ENCODE measurements at places on chromosomes 5 and 9. TPM values are rescaled to one million over a fixed set of nuclear protein-coding genes. Genes with fewer than 3 reads are reported as not detected.

The OR1Q1 gene
- total RNA-seq: not detected

The TMEM174 gene
- not detected for total RNA-seq

The SLC6A19 gene
- total RNA-seq: not detected

The TRPM3 gene
- 0.77 TPM for total RNA-seq

The INSL4 gene
- total RNA-seq: not detected

The PIP5K1B gene
- under 0.01 TPM for total RNA-seq

The ZNF354B gene
- 10.6 TPM for total RNA-seq

The GLRA1 gene
- not detected for total RNA-seq

The THBS4 gene
- total RNA-seq: 2.1 TPM

The HRCT1 gene
- 0.25 TPM for total RNA-seq

The ATP6V0E1 gene
- total RNA-seq: 202 TPM

The PCDHGB6 gene
- total RNA-seq: 2.9 TPM

The AGTPBP1 gene
- total RNA-seq: 11.4 TPM

The SLC2A6 gene
- 16.2 TPM for total RNA-seq

The CYSRT1 gene
- 0.55 TPM for total RNA-seq

The B4GALT7 gene
- total RNA-seq: 33.9 TPM

The IL7R gene
- total RNA-seq: 4.9 TPM

The PDCD1LG2 gene
- total RNA-seq: 10.1 TPM

The DCP2 gene
- total RNA-seq: 26.6 TPM

The HAVCR2 gene
- total RNA-seq: 0.44 TPM

The ROR2 gene
- 18.7 TPM for total RNA-seq

The GMCL2 gene
- total RNA-seq: not detected

The SLC6A18 gene
- not detected for total RNA-seq

Measured in uterine smooth muscle cell (primary cell).